ENCODE measurements at places on chromosomes 3 and 15. TPM values are rescaled to one million over a fixed set of nuclear protein-coding genes. Genes with fewer than 3 reads are reported as not detected.

GRCh38 chr15:44500555-44500954, 36.4 kb upstream of the EIF3J start:
- H3K4me3 ChIP-seq: no peak overlapping the region
- no peak overlapping the region for H3K27ac ChIP-seq
- no peak for DNase-seq
- no peaks in the 10 kb centered on the region for H3K36me3 ChIP-seq
- no peaks in the 10 kb centered on the region for H3K4me1 ChIP-seq

DNA sequence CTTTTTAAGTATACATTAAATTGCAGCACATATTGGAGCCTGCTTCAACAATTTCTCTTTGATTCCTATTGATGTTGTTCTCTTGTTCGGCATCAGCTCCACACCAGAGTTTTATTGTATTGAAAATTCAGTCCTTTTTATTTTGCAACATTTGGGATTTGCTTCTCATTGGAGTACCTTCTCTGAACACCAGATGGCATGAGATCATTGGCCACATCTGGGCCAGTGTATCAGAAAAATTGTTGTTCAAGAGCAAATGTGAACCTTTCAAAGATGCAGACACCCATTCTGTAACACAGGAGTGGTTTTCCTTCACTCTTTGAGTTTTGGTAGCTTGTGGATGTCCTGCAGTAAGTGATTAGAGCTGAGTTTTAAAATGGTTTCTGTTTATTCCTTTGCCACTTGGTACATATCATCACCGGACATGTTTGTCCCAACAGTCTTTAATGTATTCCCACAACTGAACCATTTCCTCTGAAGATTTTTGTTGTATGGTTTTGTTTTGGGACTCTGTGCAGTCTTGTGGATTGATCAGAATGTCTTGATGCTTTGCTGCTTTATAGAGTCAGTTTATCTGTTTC, 96.1 kb downstream of the MCTP2 start:
- H3K36me3 ChIP-seq: no peaks in the 10 kb centered on the region
- no peak overlapping the region for H3K27ac ChIP-seq
- H3K4me3 ChIP-seq: no peak overlapping the region
- no peak for DNase-seq
- H3K4me1 ChIP-seq: no peaks in the 10 kb centered on the region

DNA sequence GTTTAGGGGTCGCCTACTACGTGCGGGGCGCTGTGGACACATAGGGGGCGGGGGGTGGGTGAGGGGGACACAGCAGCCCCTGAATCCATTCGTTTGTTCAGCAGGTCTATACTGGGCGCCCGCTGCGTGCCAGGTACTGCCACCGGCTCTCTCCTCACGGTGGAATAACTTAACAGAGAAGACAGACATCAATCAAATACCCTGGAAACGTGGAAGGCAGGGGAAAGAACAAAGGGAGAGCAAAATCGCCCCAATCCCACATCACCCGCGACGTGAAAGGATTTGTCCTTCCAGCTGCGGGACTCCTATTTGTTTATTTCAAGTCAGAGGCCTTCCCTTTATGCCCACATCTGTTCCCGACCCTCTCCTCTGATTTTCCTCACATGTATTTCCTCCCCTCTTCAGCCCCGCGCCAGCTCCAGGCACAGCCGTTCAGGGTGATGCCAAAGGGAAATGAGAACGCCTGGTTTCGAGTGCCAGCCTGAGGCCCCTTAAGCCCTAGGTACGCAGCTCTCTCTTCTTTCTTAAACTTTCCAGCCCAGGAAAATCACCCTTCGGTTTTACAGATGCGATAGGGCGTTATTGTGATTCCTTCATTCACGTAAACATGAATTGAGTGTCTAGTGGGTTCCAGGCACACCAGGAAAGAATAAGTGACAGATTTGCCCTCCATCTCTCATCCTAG, 726 bp upstream of the PROK2 start:
- peaks cover 62% of the 10 kb centered on the region for H3K27me3 ChIP-seq
- peaks cover 8% of the 10 kb centered on the region for H3K4me1 ChIP-seq
- no peaks in the 10 kb centered on the region for H3K36me3 ChIP-seq
- H3K4me3 ChIP-seq: peak overlapping the region; percentile 27

GRCh38 chr15:75684648-75685047, 28.0 kb downstream of the CSPG4 start:
- H3K36me3 ChIP-seq: peaks cover 75% of the 10 kb centered on the region
- no peak for DNase-seq
- H3K4me3 ChIP-seq: no peak overlapping the region
- H3K27me3 ChIP-seq: no peaks in the 10 kb centered on the region

GRCh38 chr3:50264383-50264963, 4.5 kb upstream of the SEMA3B start:
- no peaks in the 10 kb centered on the region for H3K27me3 ChIP-seq
- no peak for DNase-seq
- no peak overlapping the region for H3K4me3 ChIP-seq
- no peaks in the 10 kb centered on the region for H3K36me3 ChIP-seq
- peaks cover 43% of the 10 kb centered on the region for H3K4me1 ChIP-seq

DNA sequence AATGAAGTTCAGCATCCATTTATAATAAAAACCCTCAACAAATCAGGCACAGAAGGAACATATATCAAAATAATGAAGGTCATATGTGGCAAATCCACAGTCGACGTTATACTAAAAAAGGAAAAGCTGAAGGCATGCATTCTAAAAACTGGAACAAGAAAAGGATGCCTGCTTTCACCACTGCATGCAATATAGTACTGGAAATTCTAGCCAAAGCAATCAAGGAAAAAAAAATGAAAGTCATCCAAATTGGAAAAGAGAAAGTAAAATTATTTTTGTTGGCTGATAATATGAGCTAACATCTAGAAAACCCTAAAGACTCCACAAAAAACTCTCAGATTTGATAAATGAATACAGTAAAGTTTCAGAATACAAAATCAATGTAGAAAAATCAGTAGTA, 1123.2 kb downstream of the TBL1XR1 start:
- H3K4me1 ChIP-seq: no peaks in the 10 kb centered on the region
- DNase-seq: no peak
- H3K27ac ChIP-seq: no peak overlapping the region
- no peaks in the 10 kb centered on the region for H3K27me3 ChIP-seq
- no peaks in the 10 kb centered on the region for H3K36me3 ChIP-seq
- H3K4me3 ChIP-seq: no peak overlapping the region

- no peak overlapping the region for H3K4me3 ChIP-seq
- H3K4me1 ChIP-seq: no peaks in the 10 kb centered on the region
- H3K36me3 ChIP-seq: no peaks in the 10 kb centered on the region
These were observed 121.7 kb downstream of the PLD1 start for GRCh38 chr3:171688593-171688992.

GRCh38 chr3:130609166-130609979, 92.4 kb downstream of the COL6A6 start:
- H3K36me3 ChIP-seq: no peaks in the 10 kb centered on the region
- DNase-seq: peak; percentile 13
- no peaks in the 10 kb centered on the region for H3K4me1 ChIP-seq
- H3K27me3 ChIP-seq: no peaks in the 10 kb centered on the region

DNA sequence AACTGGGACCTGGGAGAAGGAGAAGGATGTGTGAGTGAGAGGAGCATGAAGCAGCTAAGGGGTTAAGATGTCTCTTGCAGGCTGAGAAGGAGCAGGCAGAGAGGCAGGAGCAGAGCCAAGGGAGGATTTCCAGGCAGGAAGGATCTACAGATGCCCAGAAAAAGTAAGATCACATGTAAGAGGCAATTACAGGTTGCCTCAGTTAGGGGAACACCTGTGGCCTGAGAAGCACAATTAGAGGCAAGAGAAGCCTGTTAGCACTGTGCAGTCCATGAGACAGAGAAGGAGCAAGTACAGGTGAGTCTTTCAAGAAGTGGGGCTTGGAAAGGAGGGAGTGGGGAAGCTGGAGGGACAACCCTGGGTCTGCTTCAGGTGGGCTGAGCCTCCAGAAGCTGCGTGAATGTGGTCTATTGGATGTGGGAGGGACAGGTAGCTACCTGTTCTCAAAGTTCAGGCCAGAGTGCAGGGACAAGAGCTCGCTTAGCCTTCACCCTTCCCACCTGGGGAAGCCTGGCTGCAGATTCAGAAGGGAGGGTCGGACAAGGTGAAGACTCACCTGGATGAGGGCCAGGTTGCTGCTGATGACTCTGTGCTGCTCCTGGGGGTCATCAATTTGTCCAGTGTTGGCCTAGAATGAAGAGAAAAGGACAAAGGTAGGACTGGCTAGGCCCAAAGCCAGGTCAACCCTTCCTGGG, 50.7 kb downstream of the SLC41A3 start:
- no peaks in the 10 kb centered on the region for H3K4me1 ChIP-seq

GRCh38 chr3:122714273-122714672, 33.6 kb downstream of the PARP14 start:
- DNase-seq: no peak
- no peaks in the 10 kb centered on the region for H3K27me3 ChIP-seq
- H3K4me3 ChIP-seq: no peak overlapping the region
- H3K4me1 ChIP-seq: no peaks in the 10 kb centered on the region
- H3K36me3 ChIP-seq: peaks cover 26% of the 10 kb centered on the region

GRCh38 chr3:141239511-141240281, 8.1 kb downstream of the PXYLP1 start:
- DNase-seq: no peak
- H3K4me3 ChIP-seq: no peak overlapping the region
- peak overlapping the region; percentile 91 for H3K27ac ChIP-seq
- H3K27me3 ChIP-seq: no peaks in the 10 kb centered on the region
- H3K4me1 ChIP-seq: peaks cover 60% of the 10 kb centered on the region

DNA sequence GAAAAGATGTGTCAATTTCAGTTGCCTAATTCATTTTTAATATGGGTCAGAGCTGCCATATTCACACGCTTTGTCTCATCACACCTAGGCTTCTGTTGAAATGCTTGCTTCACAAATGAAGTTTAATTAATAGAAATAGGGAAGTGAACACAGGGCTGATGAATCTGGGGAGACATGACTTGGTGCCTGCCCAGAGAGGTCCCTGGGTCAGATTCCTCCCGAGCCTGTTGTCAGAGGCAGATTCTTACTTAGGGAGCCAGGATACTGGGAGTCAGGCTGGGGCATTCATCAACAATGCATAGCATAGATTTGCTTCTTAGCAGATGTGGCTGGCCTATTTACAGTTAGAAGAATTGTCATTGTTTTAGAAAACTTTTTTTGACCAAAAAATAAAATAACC, 90.6 kb downstream of the CACNA1D start:
- H3K36me3 ChIP-seq: no peaks in the 10 kb centered on the region
- H3K27me3 ChIP-seq: no peaks in the 10 kb centered on the region
- no peak for DNase-seq

DNA sequence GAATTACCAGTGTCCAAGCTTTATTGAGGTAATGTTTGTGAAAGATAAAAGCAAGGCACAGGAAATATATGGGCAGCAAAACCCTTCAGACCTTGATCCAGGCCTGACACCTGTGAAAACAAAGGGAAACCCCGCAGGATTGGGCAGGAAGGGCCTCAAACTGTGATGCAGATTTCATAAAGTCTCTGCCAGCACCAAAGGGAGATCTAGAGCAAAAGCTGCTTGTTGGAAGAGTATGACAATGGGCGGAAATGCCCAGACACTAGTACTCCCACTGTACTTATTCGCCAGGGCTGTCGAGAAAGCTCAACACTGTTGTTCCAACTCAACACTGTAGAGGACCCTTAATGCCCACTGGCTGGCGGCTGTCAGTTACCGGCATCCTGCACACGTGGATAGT, 207.9 kb downstream of the CD47 start:
- no peaks in the 10 kb centered on the region for H3K27me3 ChIP-seq
- H3K4me1 ChIP-seq: no peaks in the 10 kb centered on the region
- H3K4me3 ChIP-seq: no peak overlapping the region
- H3K27ac ChIP-seq: no peak overlapping the region
- no peaks in the 10 kb centered on the region for H3K36me3 ChIP-seq

- no peak overlapping the region for H3K27ac ChIP-seq
- no peaks in the 10 kb centered on the region for H3K27me3 ChIP-seq
- no peaks in the 10 kb centered on the region for H3K36me3 ChIP-seq
- no peaks in the 10 kb centered on the region for H3K4me1 ChIP-seq
These were observed 1039.2 kb downstream of the AGBL1 start for GRCh38 chr15:87118846-87119245.

DNA sequence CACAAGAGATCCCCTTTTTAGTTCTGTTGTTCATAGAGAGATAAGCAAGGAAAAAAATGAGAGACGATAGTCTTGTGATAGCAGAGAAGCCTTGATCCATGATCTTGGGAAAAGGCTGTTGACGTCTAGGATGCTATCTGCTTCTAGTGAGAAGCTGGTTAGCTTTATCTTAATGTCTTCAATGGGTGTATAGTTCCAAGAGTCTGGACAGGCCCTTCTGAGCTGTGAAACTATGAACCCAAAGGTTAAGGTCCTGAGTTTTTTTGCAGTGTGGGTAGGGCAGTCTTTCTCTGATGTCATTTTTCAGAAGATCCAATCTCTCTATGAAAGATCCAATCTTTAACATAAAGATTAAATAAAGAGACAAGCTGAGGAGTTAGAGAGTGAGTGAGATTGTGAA, 10.5 kb upstream of the NOX5 start:
- no peak overlapping the region for H3K27ac ChIP-seq
- no peak for DNase-seq
- no peaks in the 10 kb centered on the region for H3K36me3 ChIP-seq
- H3K4me3 ChIP-seq: no peak overlapping the region
- H3K27me3 ChIP-seq: no peaks in the 10 kb centered on the region

DNA sequence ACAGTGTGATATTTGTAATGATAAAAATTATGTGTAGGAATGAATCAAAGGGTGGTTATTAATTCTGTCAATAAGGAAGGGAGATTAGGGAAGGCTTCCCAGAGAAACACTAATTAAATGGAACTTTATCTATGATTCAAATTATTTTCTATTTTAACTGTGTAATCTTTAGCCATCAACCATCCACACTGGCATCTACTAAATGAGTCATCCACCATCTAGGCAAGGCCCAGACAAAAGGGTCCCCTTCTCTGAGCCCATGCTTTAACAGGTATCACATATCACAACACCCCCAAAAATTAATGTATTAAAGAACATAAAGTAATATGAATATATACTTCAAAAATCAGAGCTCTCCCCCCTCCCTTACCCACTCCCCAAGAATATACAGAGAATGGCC, 19.9 kb upstream of the TPM1 start:
- no peak overlapping the region for H3K27ac ChIP-seq
- no peak overlapping the region for H3K4me3 ChIP-seq
- DNase-seq: no peak

DNA sequence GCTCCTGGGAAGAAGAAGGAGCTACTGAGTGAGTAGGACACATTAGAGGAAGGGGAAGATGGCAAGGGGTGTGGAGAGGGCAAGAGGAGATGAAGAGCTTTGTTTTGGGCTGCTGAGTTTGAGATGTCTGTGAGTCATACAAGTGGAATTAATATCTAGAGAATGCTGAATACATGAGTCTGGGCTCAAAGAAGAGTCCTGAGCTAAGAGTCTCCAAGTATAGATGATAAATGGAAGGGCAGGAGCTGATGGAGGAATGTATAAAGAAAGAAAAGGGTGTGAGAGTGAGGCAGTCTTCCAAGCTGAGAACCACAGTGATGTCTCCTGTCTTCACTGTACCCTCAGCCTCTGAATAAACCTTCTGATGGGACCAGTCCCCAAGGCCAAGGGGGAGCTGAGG, 205.5 kb upstream of the MRPL3 start:
- H3K36me3 ChIP-seq: no peaks in the 10 kb centered on the region
- no peak overlapping the region for H3K27ac ChIP-seq
- no peaks in the 10 kb centered on the region for H3K4me1 ChIP-seq
- no peak overlapping the region for H3K4me3 ChIP-seq

Gene CPN2
- total RNA-seq: 0.46 TPM

Gene LYZL4
- total RNA-seq: not detected

Gene RPL39L
- 1.6 TPM for total RNA-seq

Gene LRRC15
- not detected for total RNA-seq

Gene DPPA4
- total RNA-seq: not detected

Gene ADAMTS17
- 12.8 TPM for total RNA-seq

Gene HGD
- total RNA-seq: 1.3 TPM

Gene TMF1
- total RNA-seq: 28.3 TPM

Gene CAPN3
- total RNA-seq: 263 TPM

Gene TIMP4
- 15.9 TPM for total RNA-seq

Data from gastrocnemius medialis (tissue), 4 donors.